ENCODE measurements at places on chromosomes 1 and 21. TPM values are rescaled to one million over a fixed set of nuclear protein-coding genes. Genes with fewer than 3 reads are reported as not detected.

FHAD1 gene
- total RNA-seq = 2.0 TPM

CFHR1 gene
- total RNA-seq = not detected

WLS gene
- 144 TPM for total RNA-seq

AGO4 gene
- total RNA-seq = 8.6 TPM

SLAMF8 gene
- not detected for total RNA-seq

MNDA gene
- not detected for total RNA-seq

NUF2 gene
- 91.6 TPM for total RNA-seq

SPRR1A gene
- not detected for total RNA-seq

SEC16B gene
- total RNA-seq = 1.6 TPM

ADGRL4 gene
- not detected for total RNA-seq

IFNLR1 gene
- total RNA-seq = 1.4 TPM

ATP6V1G3 gene
- 0.71 TPM for total RNA-seq

OLIG1 gene
- total RNA-seq = not detected

DNA sequence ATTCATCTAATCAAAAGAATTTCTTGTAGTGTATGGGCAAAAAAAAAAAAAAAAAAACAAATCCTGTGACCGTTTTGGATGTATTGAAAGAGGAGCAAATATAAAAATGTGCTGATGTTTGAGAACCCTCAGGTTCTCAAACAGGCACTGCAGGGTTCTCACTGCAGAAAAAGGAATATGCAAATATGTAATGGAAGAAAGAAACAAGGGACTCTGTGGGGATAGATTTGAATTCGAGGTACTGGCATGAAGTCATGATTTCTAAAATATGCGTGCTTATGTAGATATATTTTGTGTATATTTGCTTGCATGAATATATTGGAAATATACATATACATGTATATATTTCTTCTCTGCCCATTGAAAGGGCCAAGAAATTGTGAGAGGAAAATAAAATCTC lies 365.0 kb upstream of the RUNX1 start:
- no peak for DNase-seq

DNA sequence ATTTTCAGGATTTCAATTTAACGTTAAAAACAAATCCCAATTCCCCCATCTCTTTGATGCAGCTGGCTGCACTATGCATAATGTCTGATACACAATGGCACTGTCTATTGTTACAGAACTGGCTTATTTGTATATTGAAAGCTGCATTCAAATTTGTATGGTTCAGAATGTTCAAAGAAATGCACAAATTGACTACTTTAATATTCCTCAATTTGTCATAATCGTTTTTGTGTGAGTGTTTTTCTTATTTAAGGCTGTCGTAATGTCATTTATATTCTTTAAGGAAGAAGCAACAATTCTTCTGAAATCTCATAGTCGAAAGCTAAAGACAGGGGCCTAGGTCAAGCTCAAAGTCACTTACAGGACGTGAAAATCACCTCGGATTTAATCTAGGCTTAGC lies 341.4 kb upstream of the ZRANB2 start:
- DNase-seq = no peak

DNA sequence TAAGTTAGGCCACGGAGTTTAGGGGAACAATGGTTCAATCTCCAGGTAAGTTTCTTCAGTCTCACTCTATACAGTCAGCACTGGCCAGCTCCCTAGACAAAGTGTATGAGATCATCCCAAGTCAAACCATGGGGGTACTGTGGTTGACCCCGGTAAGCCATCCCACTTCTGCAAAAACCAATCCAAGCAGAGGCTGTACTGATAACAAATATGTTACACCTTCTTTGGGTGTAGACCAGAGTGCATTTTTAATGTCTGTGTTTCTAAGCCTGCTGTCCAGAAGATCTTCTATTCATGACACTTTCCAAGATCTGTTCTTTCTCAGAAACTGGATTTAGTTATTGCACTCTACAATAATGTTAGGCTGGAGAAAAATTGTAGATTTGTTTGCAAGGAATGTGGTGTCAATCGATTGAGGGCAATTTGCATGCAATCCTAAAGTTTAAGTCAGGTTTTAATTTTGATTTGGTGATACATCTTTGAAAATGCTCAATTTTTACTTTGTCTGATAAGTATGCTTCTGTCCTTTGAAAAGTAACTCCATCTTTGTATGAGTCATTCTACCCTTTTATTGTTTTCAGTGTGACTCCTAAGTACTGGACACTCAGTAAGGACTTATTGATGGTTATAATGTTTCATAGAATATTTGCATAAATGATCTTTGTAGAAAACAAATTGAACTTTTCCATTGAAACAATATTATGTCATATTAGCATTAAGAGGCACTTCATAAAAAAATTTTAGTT lies 152.4 kb downstream of the HLX start:
- DNase-seq = no peak

DNA sequence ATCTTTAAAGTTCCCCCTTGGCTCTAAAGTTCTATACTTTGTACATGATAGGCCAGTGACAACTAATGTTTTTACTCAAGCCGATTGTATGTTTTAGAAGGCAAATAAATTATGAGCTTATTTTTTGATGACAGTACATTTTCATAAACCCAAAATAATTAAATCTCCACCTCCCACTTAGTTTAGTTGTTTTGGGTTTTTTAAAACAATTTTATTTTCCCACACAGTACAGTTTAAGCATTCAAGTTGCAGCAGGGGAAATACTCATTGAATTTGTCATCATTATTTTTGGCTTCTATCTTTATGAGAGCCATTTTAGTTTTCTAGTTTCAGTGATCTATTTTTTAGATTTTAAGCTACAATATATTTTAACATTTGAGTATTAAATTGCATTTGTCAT lies 93.6 kb downstream of the OLFML2B start:
- DNase-seq = no peak

GRCh38 chr1:208928349-208929010 lies 655.0 kb upstream of the CAMK1G start:
- no peak for DNase-seq

GRCh38 chr1:226149806-226150205 lies 36.7 kb downstream of the ACBD3 start:
- peak; percentile 22 for DNase-seq

GRCh38 chr1:7648761-7649384 lies 122.2 kb upstream of the VAMP3 start:
- no peak for DNase-seq

- DNase-seq = no peak
These were observed 250.6 kb upstream of the NFIA start for GRCh38 chr1:60831780-60832179.

- no peak for DNase-seq
These were observed 183.6 kb downstream of the SEC16B start for GRCh38 chr1:177786176-177786745.

DNA sequence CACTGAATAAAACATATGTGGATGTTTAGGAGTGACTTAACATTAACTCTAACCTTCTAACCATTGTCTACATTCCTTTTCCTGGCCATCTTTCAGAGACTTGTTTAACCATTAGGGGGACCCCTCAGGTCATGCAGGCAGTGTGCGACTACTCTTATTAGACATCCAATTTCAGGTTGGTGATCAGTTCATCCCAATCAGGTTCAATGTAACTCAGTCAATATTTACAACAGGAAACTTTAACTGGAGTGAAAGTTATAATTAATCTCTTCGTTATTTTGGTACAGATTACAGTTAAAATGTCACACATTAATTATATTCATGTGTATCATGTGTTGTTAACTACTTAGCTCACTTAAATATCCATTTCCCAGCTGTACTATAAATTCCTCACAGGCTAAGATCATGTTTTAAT lies 68.8 kb upstream of the RGS1 start:
- peak; percentile 75 for DNase-seq

DNA sequence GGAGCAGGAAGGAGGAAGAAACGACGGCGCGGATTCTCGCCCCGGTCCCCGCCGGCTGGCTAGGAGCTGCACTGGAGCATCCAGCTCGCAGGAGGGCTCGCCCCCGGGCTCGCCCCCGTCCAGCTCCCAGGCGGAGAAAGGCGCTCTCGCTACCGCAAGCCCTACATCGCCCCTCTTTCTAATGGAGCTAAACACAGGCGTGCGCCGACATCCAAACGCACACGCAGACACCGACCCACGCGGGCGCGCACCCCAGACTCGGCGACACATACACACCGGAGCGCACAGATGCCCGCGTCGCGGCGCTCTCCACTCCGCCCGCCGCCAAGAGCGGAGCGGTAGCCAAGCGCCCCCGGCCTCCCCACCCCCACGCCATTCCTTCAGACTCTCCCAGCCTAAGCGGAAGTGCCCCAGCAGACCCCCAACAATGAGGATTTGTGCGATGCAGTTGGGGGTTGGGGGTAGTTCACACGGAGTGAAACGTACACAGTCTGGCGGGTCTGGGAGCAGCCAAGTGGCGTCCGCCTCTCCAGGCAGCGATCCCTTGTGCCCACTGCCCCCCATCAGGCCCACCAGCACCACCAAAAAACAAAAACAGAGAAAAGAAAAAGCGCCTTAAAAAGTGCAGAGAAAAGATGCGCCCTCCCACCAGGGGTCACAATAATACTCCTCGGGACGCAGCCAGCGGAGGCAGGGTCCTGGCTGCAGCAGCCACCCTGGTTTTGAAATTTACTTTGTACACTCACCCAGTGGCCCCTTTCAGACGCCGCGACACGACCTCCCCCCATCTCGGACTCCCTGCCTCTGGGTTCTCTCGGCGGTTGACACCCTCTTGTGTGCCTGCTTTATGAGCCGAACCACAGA lies 1.4 kb downstream of the DAB1 start:
- DNase-seq = peak; percentile 80

- DNase-seq = no peak
These were observed 2.6 kb downstream of the VSIG8 start for GRCh38 chr1:159859767-159860322.

- DNase-seq = no peak
These were observed 159.7 kb upstream of the NRIP1 start for GRCh38 chr21:15224346-15225086.

DNA sequence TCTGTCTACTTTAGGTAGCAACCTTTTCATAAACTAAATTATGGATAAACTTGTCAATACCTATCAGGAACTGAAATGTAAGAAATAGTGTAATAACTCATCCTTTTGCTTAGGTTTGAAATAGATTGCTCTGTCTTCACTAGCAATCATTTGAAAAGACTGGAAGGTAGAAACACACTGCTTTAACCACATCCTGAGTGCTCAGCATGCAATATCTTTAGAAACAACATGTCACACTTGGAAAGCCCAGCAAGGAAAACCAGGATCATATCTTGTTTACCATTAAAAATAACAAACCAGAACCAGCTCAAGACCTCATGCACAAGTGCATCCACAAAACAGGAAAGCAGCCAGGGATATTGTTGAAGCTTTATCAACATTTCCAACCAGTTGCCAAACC lies 3.6 kb downstream of the KCNJ6 start:
- DNase-seq = no peak

- DNase-seq = no peak
These were observed 6.5 kb upstream of the FTCD start for GRCh38 chr21:46161633-46162592.

DNA sequence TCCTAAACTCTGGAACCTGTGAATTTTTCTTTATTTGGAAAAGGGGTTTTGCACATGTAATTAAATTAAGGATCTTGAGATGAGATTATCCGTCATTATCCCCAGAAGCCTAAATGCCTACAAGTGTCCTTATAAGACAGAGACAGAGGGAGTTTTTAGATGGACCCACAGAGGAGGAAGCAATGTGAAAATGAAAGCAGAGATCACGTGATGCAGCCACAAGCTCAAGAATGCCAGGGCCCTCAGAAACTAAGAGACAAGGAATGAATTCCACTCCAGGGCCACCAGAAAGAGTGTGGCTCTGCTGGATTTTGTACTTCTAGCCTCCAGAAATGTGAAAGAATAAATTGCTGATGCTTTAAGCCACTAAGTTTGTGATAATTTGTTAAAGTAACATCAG lies 183.6 kb upstream of the UBE2U start:
- DNase-seq = peak; percentile 21

- peak; percentile 53 for DNase-seq
These were observed 16.5 kb downstream of the PIGK start for GRCh38 chr1:77202751-77203150.

DNA sequence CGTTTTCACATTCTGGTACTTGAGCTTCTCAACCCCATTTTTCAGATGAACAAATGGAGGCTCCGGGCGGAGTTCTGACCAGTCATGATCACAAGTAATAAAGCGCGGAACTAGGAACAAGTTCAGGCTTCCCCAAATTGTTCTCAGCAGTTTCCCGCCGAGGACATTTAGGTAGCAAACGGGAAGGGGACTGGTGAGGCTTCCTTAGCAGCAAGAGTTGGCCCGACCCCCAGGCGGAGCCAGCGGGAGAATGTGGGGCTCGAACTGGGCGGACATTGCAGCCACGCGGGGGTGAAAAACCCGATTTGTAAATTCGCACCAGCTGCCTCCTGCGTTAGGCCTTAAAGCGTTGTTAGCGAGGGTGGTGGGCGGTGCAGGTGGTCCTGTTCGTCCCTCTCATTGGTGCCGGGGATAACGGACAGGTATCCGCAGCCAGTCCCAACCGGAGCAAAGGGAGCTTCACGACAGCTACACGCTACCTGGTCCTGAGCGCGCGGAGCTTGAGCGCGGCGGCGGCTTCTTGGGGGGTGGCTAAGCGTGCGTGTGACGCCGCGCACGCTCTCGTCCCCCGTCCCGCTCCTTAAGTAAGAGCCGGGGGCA lies 15.3 kb downstream of the SEMA6C start:
- DNase-seq = peak; percentile 71
